ENCODE measurements at places on chromosomes 11 and 22. TPM values are rescaled to one million over a fixed set of nuclear protein-coding genes. Genes with fewer than 3 reads are reported as not detected.

TSPAN18 gene
- total RNA-seq, result 21.3 TPM

INSC gene
- total RNA-seq, result 0.08 TPM

PRR33 gene
- total RNA-seq, result not detected

GLYAT gene
- total RNA-seq, result not detected

CHST1 gene
- not detected for total RNA-seq

CAPN5 gene
- 17.3 TPM for total RNA-seq

LYVE1 gene
- 0.31 TPM for total RNA-seq

SYT12 gene
- 0.62 TPM for total RNA-seq

EED gene
- 29.0 TPM for total RNA-seq

ARL2 gene
- total RNA-seq, result 177 TPM

METTL15 gene
- total RNA-seq, result 11.4 TPM

RIMBP3C gene
- total RNA-seq, result 0.90 TPM

PRR5 gene
- 11.5 TPM for total RNA-seq

UCP2 gene
- 68.8 TPM for total RNA-seq

PHF21B gene
- total RNA-seq, result 4.5 TPM

GGT5 gene
- 3.6 TPM for total RNA-seq

OR51I1 gene
- not detected for total RNA-seq

All from Panc1 (cell line).